ENCODE measurements at places on chromosomes 2 and 18.

DNA sequence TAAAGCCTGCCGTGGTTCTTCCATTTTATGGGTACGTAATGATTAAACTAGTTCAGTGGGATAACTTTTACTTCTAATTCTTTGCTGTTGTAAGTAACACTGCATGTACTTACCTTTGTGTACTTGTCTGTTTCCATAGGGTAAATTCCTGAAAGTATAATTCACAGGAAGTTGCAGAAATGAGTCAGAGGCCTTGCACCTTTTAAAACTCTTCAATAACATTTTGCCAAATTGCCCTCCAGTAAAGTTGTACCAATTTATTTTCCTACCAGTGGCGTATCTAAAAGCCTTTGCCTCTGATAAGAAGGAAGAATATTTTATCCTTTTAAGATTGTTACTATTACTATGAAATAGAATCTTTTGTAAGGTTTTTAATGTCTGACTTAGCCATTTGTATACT, 65.1 kb downstream of the CAB39 start:
- no peak for DNase-seq

- peak; percentile 52 for DNase-seq
Measured at GRCh38 chr2:26088038-26088643, 54.3 kb downstream of the RAB10 start.

DNA sequence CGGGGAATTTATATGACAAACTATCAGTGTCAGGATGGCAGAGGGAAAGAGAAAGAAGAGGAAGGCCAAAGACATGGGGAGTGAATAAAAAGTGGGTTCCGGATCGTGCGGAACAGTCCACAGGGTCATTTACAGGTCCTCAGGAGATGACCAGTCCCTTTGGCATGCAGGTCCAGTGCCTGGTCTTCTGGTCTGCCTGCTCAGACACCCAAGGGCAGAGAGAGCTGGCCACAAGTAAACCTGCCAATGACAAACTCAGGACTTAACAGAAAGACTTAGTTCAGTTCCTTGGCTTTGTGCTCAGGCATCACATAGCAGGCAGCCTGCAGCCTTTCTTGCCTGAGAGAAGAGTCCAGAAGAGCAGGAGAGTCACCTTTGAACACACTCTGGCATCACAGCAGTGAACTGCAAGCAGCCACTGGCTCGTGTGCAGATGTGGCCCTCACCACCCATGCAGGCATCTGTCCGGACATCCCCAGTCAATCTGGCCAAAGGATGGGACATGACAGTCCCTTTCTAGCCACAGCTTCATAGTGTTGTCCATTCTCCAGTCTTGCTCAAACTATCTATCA, 14.0 kb downstream of the TMEM127 start:
- no peak for DNase-seq

- no peak for DNase-seq
Measured at GRCh38 chr2:200431996-200432705, 77.7 kb downstream of the KCTD18 start.

- DNase-seq: no peak
Measured at GRCh38 chr2:112915300-112916144, 4.6 kb downstream of the IL37 start.

DNA sequence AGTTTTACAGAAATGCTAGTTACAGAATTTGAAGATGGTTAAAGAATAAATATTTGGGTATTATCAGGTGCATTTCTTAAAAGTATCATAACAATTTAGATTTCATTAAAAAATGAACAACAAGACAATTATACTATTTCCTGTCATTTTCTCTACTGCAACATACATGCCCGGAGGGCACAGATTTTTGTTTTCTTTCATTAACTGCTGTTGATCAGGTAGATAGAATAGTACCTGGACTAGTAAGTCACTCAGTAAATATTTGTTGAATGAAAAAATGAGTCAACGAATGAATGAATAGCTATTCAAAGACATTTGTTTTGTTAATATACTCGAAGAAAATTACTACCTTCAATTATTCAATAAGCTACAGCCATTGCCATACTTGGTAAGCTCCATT, 531.2 kb upstream of the VRK2 start:
- no peak for DNase-seq

DNA sequence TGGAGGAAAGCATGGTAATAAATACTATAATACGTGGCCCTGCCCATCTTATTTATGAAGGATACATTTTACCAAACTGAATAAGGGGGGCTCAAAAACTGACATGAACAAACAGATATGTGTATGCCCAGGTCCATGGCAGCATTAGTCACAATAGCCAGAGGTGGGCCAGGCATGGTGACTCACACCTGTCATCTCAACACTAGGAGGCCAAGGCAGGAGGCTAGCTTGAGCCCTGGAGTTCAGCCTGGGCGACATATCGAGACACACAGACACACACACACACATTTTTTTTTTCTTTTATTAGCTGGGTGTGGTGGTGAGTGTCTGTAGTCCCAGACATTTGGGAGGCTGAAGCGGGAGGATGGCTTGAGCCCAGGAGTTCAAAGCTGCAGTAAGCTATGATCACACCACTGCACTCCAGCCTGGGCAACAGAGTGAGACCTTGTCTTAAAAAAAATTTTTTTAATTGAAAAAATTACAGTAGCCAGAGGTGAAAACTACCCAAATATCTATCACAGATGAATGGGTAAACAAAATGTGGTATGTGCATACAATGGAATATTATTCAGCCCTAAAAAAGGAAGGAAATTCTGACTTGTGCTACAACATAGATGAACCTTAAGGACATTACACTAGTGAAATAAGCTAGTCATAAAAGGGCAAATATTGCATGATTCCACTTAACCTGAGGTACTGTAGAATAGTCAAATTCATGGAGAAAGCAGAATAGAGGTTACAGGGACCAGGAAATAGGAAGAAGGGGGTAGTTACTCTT, 8.0 kb downstream of the ATP8B1 start:
- DNase-seq: no peak

- DNase-seq: no peak
Measured at GRCh38 chr18:29596959-29597358, 1420.0 kb upstream of the CDH2 start.

- no peak for DNase-seq
Measured at GRCh38 chr2:78077633-78078032, 555.5 kb upstream of the LRRTM4 start.

DNA sequence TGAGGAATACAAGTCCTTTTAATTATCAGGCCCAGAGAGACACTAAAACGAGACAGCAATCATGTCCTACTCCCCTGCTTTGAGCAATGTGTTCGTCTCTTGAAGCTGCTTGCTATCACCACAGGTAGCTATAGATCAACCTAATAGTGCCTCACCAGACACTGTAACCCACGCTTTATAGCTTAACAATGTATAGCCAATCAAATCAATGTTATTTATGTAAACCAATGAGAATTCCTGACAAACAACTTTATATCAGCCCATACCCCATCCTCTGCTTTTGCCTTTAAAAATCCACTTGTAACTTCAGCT, 26.1 kb downstream of the TMEM247 start:
- no peak for DNase-seq

DNA sequence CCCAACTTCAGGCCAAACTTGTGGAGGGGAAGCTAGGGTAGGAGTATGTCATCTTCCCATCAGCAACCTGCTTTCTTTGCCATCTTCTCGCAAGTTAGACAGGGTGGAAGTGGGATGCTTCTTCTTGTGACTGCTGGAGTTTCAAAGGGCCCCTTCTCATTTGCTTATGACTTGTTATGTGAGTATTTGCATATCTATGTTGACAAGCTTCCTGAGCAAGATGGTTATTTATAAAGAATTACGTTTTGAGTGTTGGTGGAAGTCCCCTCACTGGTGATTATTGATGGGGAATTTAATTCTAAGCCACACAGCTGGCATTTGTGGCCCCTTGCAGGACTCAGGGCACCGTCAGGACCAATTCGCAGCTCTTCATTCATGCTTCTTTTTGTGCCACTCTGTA, 791.0 kb downstream of the LRRTM4 start:
- no peak for DNase-seq

- no peak for DNase-seq
Measured at GRCh38 chr2:105689484-105689883, 55.2 kb upstream of the NCK2 start.

DNA sequence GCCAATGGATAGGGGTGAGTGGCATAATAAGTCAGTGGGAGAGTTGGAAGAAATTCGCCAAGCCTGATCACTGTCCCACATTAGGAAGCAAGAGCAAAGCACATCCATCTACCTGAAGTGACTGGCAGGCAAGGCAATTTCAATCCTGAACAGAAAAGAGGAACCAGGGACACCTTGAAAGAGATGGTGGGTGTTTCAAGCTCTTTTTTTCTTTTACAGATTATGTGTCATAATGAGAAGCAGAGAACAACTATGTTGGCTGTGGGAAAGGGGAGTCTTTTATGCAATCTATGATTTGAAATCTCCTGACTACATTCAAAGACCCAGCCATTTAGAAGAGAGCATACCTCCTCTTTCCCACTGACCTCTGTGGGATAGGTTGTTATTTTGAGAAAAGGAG, 63.5 kb downstream of the TGIF1 start:
- peak; percentile 40 for DNase-seq

- no peak for DNase-seq
Measured at GRCh38 chr2:71844967-71845366, 302.7 kb downstream of the CYP26B1 start.

- DNase-seq: no peak
Measured at GRCh38 chr2:101967826-101968513, 23.8 kb upstream of the IL1R2 start.

- DNase-seq: no peak
Measured at GRCh38 chr2:119177838-119178190, 19.3 kb upstream of the C1QL2 start.

GRCh38 chr2:98731041-98731893, at the start of gene MGAT4A:
Gene MGAT4A, minus strand, starts transcription at chr2:98731132. Its CDS starts 4,800 bp downstream, at chr2:98726332.
- peak; percentile 74 for DNase-seq

DNA sequence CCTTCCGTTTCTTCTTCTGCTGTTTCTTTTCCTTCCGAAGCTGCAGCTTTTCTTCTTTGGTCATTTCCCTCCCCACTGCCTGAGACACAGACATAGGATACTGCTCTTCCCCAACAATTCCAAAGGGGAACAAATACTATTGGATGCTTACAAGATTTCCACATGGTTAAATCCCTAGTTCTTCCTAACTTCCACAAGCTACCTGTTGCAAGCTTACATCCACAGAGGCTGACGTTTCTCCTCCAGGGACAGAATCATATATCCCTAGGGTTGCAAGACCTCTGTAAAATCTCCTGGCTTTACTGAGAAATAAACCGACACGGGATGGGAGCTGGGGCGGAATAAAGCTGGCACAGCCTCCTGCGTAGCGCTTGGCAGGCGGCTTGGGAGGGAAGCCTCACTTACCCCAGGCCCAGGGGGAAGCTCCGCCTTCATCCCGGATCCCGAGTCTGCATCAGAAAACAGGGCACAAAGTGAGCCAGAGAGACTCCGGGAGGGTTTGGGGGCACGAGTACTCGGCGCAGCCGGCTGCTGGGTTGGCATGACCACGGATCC, 590 bp downstream of the EIF2B4 start:
- no peak for DNase-seq

DNA sequence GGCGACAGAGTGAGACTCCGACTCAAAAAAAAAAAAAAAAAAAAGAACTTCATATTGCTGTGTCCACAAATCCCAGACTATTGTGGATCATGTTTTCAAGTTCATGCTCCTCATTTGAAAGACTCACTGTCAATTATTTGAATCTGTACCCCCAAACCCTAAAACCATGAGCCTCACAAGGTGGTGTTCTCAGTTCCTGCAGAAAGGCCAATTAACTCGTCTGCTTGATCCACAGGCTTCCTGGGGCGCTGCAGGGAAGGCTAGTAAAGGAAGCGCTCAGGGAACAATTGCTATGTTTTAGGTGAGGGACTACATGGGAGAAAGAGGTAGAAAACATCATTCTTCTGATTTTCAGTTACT, 396.8 kb upstream of the NETO1 start:
- DNase-seq: no peak

DNA sequence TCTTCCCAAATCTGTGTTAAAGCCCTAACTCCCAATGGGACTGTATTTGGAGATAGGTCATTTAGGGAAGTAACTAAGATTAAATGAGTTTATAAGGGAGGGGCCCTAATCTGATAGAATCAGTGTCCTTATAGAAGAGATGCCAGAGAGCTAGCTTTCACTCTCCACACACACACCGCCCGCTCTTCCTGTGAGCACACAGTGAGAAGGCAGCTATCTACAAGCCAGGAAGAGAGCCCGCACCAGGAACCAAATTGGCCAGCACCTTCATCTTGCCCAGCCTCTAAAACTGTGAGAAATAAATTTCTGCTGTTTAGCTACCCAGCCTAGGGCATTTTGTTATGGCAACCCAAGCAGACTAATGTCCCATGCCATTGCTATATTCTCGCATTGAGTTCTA, 125.2 kb downstream of the RTN4 start:
- DNase-seq: no peak

- no peak for DNase-seq
Measured at GRCh38 chr2:189181706-189182105, 2.1 kb upstream of the COL5A2 start.

GRCh38 chr2:40299781-40300180, 152.1 kb downstream of the SLC8A1 start:
- DNase-seq: no peak

DNA sequence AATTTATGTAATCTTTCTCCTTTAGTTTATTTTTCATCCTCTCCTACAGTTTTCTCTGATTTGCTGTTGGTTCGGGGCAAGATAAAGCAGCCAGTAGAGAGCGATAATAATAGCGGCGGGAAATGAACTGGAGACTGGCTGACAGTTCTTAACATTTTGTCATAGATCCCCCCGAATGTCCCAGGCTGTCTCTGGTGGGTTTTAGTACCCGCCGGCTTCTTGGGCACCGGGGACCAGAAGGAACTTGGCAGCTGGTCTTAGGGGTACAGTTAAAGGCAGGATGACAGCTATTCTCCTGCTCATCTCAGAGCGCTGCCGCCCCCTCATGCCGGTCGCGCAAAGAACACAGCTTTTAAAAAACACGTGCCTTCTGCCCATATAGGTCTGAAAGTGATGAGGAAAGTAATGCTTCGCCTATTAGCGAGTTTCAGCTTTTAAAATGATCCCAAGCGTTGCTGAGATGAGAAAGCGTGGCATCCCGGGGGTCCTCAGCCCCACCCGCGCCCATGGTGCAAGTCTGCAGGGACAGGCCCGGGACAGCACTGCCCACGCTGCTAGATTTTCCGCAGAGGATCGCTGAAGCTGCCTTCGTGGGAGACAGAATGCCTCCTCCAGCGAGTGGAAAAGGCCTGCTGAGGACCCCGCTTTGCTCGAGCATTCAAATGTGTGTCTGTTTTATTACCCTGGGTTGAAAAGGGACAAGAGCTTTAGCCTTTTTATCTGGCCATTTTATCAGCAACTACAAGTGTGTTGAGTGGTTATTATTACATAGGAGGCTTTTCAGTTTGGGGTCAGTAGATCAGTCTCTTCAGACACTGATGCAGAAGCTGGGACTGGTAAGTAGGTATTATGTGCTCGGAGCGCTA, 3.8 kb downstream of the ONECUT2 start:
- peak; percentile 41 for DNase-seq

Measured in hematopoietic multipotent progenitor cell (in vitro differentiated cells).